ENCODE measurements at places on chromosomes 7 and 10.

- H3K36me3 ChIP-seq = no peaks in the 10 kb centered on the region
- H3K4me1 ChIP-seq = peaks cover 2% of the 10 kb centered on the region
- no peak for DNase-seq
- no peaks in the 10 kb centered on the region for H3K27me3 ChIP-seq
Observed at GRCh38 chr7:134757938-134758337, 21.5 kb upstream of the CALD1 start.

DNA sequence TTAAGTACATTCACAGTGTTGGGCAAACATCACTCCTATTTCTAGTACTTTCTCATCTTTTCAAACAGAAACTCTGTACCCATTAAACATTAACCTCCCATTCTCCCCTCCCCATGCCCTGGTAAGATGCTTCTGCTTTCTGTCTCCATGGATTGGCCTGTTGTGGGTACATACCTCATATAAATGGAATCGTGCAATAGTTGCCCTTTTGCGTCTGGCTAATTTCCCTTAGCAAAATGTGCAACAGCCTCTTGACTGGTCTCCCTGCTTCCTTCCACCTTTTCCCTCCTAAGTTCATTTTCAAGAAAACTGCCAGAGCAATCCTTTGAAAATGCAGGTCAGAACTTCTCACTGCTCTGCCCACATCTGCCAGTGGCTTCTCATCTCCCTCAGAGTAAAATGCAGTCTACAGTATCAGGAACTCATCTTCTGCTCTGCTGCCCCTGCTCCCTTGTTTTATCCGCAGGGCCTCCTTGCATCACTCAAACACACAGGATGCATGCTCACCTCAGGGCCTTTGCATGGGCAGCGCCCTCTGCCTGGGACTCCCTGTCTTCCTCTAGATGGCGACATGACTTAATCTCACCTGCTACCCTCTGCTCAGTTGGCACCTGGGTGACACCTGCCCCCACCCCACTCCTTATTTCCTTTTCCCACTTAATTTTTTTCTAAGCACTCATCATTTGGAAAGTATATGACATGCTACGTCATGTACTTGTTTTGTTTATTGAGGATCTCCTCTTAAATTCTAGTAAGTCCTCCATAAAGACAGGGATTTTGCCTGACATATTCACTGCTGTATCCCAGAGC is 44.3 kb upstream of the ECHDC3 start:
- H3K27me3 ChIP-seq = no peaks in the 10 kb centered on the region
- peak; percentile 64 for DNase-seq
- no peak overlapping the region for H3K4me3 ChIP-seq

- peaks cover 5% of the 10 kb centered on the region for H3K4me1 ChIP-seq
- no peak for DNase-seq
- H3K36me3 ChIP-seq = peaks cover 9% of the 10 kb centered on the region
Observed at GRCh38 chr7:101919363-101920115, 102.1 kb downstream of the CUX1 start.

- H3K27ac ChIP-seq = no peak overlapping the region
- H3K4me3 ChIP-seq = peak overlapping the region; percentile 13
- peaks cover 2% of the 10 kb centered on the region for H3K36me3 ChIP-seq
Observed at GRCh38 chr7:91082852-91083495, 181.3 kb upstream of the FZD1 start.

- no peak overlapping the region for H3K4me3 ChIP-seq
- no peaks in the 10 kb centered on the region for H3K27me3 ChIP-seq
- H3K36me3 ChIP-seq = no peaks in the 10 kb centered on the region
- DNase-seq = no peak
- H3K4me1 ChIP-seq = no peaks in the 10 kb centered on the region
Observed at GRCh38 chr7:101598986-101599771, 29.9 kb downstream of the MYL10 start.

DNA sequence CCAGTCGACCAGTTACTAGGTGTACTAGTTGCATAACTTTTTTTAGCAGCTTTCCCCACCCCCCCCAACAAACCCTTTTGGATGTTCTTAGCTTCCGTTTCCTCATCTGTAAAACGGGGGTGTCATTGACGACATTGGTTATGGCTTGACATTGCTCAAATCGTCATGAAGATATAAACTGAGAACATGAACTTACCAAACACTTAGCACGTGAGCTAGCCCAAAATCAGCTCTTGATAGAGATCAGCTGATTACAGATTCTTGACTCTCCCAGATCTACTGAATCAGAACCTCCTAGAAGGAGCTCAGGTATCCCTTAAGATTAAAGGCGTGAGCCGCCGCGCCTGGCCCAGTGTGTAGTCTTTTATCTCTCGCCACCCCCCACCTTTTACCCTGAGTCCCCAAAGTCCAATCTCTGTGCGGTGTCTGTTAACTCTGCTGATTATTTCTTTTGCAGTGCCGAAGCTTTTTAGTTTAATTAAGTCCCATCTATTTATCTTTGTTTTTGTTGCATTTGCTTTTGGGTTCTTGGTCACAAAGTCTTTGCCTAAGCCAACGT is 1.0 kb upstream of the GNA12 start:
- H3K4me3 ChIP-seq = peak overlapping the region; percentile 79
- peaks cover 33% of the 10 kb centered on the region for H3K4me1 ChIP-seq
- H3K27me3 ChIP-seq = no peaks in the 10 kb centered on the region
- H3K27ac ChIP-seq = no peak overlapping the region
- peaks cover 3% of the 10 kb centered on the region for H3K36me3 ChIP-seq
- DNase-seq = no peak

- H3K36me3 ChIP-seq = peaks cover 36% of the 10 kb centered on the region
- H3K27me3 ChIP-seq = peaks cover 9% of the 10 kb centered on the region
- peak overlapping the region; percentile 86 for H3K4me3 ChIP-seq
- H3K4me1 ChIP-seq = peaks cover 48% of the 10 kb centered on the region
- H3K27ac ChIP-seq = peak overlapping the region; percentile 77
Observed at GRCh38 chr10:3068968-3069737, 1.8 kb downstream of the PFKP start.

GRCh38 chr7:12436896-12437535 is 33.4 kb upstream of the VWDE start:
- H3K27me3 ChIP-seq = peaks cover 12% of the 10 kb centered on the region
- H3K4me3 ChIP-seq = no peak overlapping the region
- H3K27ac ChIP-seq = no peak overlapping the region
- H3K4me1 ChIP-seq = no peaks in the 10 kb centered on the region

GRCh38 chr10:74293686-74294371 is 142.8 kb downstream of the ADK start:
- peaks cover 16% of the 10 kb centered on the region for H3K4me1 ChIP-seq
- peaks cover 2% of the 10 kb centered on the region for H3K36me3 ChIP-seq
- no peak overlapping the region for H3K27ac ChIP-seq
- no peak for DNase-seq
- H3K27me3 ChIP-seq = no peaks in the 10 kb centered on the region
- H3K4me3 ChIP-seq = no peak overlapping the region

DNA sequence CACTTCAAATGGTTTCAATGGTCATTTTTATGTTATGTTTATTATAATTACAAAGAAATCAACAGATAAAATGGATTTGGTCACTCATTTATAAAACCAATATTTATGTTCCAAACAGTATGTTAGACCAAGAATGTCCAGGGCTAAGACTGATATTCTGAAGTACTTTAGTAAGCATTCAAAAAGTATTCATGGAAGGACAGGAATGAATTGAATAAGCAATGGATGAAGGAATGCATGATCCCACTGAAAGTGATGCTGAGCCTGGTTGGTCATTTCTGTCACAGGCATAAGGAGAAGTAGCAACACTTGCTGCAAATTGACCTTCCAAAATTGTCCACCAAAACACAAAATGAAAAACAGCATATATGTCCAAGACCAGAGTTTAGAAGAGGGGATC is 189.0 kb upstream of the CELF2 start:
- H3K4me1 ChIP-seq = no peaks in the 10 kb centered on the region
- no peak overlapping the region for H3K4me3 ChIP-seq
- H3K27me3 ChIP-seq = peaks cover 3% of the 10 kb centered on the region
- H3K36me3 ChIP-seq = no peaks in the 10 kb centered on the region
- H3K27ac ChIP-seq = no peak overlapping the region
- DNase-seq = no peak

DNA sequence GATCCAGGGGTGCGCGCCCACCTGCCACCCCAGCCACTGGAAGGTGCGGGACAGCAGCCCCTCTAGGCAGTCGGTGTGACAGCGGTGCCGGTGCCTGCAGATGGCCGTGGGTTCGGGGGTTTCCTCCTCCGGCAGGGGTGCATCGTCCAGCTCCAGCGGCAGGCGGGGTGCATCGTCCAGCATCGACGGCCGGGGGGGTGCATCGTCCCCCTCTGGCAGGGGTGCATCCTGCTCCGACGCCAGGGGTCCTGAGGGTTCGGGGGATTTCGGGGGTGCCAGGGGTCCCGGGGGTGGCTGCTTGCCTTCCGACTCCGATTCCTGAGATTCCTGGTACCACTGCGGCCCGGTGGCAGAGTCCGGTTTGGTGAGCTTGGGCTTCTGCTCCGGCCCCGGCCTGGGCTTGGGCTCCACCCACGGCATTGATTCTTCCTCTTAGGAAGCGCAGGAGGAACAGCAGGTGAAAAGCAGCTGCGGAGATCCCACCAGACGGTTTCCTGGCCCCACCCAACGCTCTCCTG is 90.2 kb upstream of the RAB18 start:
- no peaks in the 10 kb centered on the region for H3K36me3 ChIP-seq
- H3K4me3 ChIP-seq = no peak overlapping the region
- no peaks in the 10 kb centered on the region for H3K4me1 ChIP-seq
- DNase-seq = no peak

- no peak overlapping the region for H3K4me3 ChIP-seq
- H3K36me3 ChIP-seq = no peaks in the 10 kb centered on the region
- peaks cover 31% of the 10 kb centered on the region for H3K4me1 ChIP-seq
- H3K27me3 ChIP-seq = peaks cover 37% of the 10 kb centered on the region
Observed at GRCh38 chr10:2948127-2948854, 119.1 kb upstream of the PFKP start.

DNA sequence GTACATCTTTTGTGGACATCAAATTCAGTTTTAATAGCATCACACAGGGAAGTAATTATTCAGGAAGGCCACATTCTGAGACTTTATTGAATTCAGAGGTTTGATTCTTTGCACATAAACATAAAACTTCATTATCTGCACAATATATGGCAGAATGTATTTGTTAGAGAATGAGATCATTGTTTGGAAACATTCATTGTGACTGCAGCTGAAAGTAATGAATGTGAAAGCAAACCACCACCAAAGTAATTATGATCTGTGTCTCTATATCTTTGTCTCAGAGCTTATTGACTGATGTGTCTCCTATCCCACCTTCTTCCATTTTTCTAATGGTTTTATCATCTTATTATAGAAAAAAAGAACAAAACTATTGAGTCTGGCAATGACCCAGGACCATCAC is 340.9 kb upstream of the PCDH15 start:
- no peak for DNase-seq
- H3K36me3 ChIP-seq = no peaks in the 10 kb centered on the region
- H3K4me3 ChIP-seq = no peak overlapping the region

GRCh38 chr7:30472081-30472783 is 6.4 kb downstream of the NOD1 start:
- no peak overlapping the region for H3K4me3 ChIP-seq
- peaks cover 3% of the 10 kb centered on the region for H3K36me3 ChIP-seq
- no peaks in the 10 kb centered on the region for H3K27me3 ChIP-seq
- no peak for DNase-seq
- no peak overlapping the region for H3K27ac ChIP-seq

DNA sequence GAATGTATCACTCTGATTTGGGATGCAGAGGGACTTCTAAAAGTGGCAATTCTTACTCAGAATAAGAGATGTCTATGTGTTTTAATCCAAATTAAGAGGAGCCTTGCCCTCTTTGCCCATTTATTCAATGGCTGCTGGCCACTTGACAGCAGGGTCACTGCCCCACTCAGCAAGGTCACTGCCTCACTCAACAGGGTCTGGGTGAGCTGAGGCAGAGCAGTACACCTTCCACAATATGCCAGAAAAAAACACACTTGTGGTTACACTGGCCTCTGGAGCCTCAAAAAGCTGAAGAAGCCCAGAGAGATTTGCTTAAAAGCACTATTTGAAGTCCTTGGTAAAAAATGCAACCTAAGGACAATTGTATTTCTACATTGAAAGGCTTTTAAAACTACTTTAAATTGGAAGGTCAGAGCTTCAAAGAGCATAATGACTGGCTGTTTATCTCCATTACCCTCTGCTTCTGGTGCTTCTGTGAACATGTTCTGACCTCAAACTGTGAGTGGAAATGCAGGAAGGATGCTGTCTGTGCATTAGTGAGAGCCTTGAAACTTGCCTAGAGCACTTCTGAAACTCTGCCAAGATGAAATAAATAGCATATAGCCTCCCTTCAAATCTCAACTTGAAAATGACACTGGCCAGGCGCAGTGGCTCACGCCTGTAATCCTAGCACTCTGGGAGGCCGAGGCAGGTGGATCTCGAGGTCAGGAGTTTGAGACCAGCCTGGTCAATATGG is 35.1 kb upstream of the WIPF3 start:
- no peak overlapping the region for H3K4me3 ChIP-seq
- H3K27me3 ChIP-seq = peaks cover 5% of the 10 kb centered on the region
- H3K36me3 ChIP-seq = no peaks in the 10 kb centered on the region
- H3K27ac ChIP-seq = no peak overlapping the region

DNA sequence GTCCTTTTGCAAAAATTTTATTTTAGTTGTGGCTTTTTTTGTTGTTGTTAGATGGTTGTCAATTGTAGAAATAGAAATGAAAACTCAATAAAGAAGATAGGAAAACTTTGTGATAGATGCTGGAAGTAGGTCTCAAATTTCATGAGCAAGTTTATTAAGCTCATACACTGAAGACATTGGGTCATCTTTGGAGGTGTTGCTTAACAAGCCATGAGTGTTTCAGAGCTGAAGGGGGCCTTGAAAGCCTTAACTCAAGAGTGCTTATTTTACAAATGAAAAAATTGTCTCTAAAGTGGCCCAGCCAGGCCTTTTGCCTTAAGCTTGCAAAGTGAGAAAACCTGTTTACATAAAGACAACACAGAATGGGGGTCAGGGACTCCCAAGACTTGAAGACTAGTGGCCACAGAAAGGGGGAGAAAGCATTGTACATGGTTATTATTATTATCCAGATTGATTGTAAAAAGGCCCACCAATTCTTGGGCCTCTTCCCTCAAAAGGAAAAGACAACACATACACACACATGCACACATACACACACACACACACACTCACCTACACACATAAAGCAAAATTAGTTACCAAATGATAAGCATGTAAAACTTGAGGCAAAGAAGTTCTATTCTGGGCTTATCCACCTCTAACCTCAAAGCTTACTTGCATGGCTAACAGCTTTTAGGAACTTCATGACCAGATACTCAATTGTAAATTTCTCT is 49.7 kb upstream of the GLCCI1 start:
- no peak overlapping the region for H3K27ac ChIP-seq
- H3K4me1 ChIP-seq = peaks cover 18% of the 10 kb centered on the region
- no peaks in the 10 kb centered on the region for H3K36me3 ChIP-seq
- no peaks in the 10 kb centered on the region for H3K27me3 ChIP-seq

GRCh38 chr7:157612664-157613561 is 276.1 kb downstream of the DNAJB6 start:
- H3K27ac ChIP-seq = peak overlapping the region; percentile 46
- H3K27me3 ChIP-seq = no peaks in the 10 kb centered on the region
- H3K4me1 ChIP-seq = peaks cover 10% of the 10 kb centered on the region
- peak; percentile 77 for DNase-seq

GRCh38 chr7:107085180-107085579 is 40.7 kb downstream of the PRKAR2B start:
- H3K27ac ChIP-seq = no peak overlapping the region
- no peak overlapping the region for H3K4me3 ChIP-seq
- H3K4me1 ChIP-seq = no peaks in the 10 kb centered on the region

- DNase-seq = no peak
- no peaks in the 10 kb centered on the region for H3K36me3 ChIP-seq
- no peak overlapping the region for H3K27ac ChIP-seq
Observed at GRCh38 chr10:35874311-35875015, 232.4 kb upstream of the FZD8 start.
